ENCODE measurements at places on chromosomes 3 and 15.

- no peak for DNase-seq
These were observed 20.3 kb upstream of the AADAC start for GRCh38 chr3:151793636-151794035.

- DNase-seq: no peak
These were observed 552 bp upstream of the XYLB start for GRCh38 chr3:38345879-38346586.

DNA sequence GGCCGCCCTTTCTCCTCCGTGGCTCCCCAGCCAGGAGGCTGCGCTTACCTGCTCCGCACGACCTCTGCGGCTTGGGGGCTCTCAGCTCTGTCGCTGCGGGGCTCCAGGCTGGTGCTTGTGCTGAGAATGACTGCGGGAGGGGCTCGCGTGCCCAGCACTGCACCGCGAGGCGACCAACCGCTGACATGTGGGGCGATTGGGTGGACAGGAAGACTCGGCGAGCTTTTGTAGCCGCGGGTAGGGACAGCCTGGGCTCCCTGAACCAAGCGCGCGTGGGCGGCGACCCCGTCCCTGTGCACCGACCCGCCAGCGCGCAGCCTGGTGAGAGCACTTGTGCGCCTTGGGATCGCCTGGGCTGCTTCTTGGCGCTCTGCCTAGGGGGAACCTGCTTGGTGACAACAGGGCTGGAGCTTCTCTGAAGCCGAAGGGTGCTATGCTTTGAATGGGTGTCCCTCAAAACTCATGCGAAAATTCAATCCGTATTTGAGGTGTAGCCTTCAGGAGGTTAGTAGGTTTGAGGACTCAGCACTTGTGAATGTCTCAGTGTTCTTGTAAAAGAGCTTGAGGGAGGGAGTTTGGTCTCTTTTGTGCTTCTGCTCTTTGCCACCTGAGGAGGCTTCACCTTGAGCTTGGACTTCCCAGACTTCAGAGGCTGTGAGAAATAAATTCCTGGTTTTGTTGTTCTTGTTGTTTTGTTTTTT lies 50.4 kb downstream of the IL12A start:
- no peak for DNase-seq

DNA sequence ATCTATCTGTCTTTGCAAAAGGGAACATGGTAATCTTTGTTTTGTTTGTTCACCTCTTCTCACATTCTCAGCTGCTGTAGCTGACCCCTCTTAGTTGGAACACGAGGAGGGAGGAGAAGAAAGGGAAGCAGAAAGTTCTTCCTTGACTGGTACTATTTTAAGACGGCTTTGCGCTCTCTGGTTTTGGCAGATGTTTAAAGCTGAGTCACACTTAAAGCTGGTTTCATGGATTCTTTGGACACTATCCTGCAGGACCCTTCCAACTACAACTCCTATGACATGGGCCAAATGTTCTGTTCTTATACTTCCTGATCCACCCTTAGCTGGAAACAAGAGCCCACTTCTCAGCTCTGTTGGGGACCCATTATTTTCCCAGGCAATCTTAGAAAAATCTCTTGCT lies 40.6 kb upstream of the FXR1 start:
- DNase-seq: no peak

DNA sequence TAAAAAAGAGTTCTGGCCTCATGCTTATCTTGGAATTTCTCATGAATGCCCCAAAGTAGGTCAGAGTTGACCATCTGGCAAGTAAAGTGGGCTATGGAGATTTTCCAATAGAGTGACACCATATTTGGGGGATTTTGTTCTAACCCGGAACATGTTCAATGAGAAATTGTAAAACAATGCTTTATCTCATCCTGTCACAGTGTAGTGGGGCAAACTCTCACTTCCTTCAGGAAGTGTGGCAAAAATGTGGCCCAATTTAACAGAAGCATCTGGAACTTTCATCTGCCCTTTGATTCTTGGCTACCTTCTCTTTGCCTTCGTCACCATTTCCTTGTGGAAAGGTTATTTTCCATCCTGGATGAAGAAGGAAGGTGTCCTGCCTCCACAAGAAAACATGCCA lies 70.8 kb downstream of the ADAMTS9 start:
- no peak for DNase-seq

- DNase-seq: no peak
These were observed 397.6 kb upstream of the RGMA start for GRCh38 chr15:93486407-93487117.

DNA sequence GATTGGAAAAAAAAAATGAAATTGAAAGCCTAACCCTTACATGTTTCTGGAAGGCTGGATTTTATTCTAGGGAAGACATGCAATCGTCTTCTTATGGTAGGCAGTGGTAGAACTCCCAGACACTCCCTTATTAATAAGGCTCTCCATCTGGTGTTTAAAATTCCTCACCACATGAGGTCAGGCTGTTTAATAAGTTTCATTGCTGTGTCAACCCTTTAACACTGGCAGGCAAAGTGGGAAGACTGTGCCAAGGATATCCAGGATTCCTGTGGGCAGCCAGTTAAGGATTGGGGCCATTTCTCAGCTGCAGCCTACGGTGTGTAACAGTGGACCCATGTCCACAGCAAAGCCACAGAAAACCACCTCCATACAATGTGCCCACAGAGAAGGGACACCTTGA lies 225.5 kb upstream of the CHRM5 start:
- no peak for DNase-seq

DNA sequence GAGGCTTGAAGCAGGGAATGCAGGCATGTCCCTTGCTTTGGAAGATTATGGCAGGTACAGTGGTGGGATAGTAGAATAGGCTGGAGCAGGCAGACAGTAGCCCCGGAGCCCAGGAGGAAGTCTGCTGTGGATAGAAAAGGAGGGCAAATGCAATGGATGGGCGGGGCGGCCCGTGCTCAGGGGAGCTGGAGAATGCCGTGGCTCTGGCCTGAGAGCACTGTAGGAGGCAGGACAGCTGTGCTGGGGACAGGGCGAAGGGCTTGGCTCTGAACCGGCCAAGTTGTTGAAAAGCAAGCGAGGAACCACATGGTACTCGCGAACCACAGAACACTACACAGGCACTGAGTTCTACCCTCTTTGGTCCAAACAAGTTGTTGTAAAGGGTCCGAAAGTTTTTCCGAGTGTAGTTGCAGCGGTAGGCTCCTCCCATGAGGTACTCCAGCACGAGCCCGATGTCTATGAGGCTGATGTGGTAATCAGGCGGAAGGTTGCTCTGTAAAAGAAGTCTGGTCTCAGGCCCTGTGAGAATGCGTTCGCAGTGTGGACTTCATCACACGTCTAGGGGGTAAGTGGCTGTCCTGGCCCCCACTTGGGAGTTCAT lies 54.7 kb downstream of the TRPM1 start:
- DNase-seq: no peak

- DNase-seq: no peak
These were observed 651 bp downstream of the MTMR14 start for GRCh38 chr3:9649791-9650521.

DNA sequence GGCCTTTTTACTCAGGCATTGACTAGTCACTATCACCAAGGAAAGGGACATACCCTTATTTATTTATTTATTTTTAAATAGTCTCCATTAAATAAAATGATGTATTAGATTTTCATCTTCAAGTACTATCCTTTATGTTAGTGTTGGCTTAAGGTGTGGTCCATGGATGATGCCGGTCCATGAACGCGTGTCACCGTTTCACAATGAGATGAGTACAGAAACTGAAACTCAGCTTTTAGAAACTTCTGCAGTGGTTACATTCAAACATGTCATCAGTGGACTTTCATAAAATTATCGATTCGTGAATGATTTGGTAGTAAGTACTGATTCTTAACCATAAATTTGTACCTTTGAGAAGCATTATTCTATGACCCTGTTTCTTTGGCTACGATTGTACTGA lies 166.6 kb downstream of the SATB1 start:
- no peak for DNase-seq

DNA sequence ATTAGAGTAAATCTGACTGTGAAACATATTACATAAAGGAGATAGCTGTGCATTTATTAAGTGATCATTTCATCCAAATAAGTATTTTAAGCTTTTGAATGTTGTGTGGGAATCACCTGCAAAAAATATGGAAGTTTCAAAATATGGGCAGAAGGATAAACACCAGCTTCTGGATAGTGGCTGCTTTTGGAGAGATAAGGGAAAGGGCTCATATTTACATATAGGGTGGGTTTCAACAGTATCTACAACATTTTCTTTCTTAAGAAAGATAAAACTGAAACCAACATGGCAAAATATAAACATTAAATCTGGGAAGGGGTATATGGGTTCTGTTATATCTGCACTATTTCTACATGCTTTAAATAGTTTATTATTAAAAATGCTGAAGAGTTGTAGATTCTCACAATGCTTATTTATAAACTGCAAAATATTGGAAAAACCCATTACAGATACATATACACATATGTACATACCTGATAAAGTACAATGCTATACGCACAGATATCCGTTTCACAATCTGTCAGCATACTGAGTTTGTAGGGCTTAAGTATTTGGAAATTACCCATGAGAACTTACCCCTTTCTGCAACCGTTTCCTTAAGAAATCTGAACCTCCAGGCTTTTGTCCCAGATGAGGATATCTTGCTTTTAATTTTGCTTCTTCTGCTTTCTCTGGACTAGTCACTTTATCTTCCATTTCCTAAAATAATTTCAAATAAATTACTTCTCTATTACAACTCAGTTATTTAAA lies 12.1 kb downstream of the ARPP19 start:
- no peak for DNase-seq

DNA sequence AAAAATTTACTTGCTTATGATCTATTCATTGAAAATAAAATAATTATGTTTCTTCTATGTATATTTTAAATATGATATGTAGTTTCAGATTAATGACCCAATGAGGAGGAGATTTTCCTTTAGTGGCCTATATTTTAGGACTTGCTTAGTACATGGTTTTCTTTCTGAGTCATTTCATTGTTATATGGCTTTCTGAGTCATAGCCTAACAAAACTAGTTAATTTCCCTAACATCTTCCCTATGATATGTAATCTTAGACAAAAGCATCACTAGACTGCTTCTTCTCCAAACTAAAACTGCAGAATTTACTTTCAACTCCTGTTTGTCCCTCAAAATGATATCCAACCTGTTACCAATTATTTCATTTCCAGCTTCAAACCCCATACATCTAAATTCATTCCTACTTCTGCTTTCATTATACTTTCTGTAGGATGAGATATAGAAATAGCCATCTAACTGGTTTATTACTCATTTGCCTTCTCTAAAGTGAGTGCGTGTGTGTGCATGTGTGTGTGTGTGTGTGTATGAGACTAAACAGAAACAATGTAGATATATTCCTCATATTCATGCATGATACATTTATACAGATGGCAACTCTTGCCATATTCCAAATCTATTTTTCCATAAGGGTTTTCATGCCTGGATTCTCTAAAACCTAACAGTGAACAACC lies 915.0 kb upstream of the GBE1 start:
- no peak for DNase-seq

DNA sequence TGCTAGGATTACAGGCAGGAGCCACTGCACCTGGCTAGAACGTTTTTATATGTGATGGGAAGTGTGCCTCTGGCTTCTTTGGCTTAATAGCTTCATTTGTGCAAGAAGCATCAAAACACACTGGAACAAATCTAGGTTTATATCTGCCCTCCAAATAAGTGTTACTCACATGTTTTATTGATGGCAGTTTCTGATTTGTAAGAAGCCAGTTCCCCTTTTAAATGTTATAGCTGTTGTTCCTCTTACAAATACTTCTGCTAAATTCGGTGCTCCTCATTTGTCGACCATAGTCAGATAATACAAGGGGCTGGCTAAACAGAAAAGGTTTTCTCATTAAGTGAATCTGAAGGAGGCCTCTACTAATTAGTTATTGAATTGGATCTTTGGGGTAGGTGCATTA lies 307.1 kb upstream of the SEMA6D start:
- no peak for DNase-seq

GRCh38 chr3:14430706-14431451 lies 28.5 kb downstream of the SLC6A6 start:
- DNase-seq: no peak

- DNase-seq: no peak
These were observed 28.8 kb downstream of the MECOM start for GRCh38 chr3:169634618-169635236.

DNA sequence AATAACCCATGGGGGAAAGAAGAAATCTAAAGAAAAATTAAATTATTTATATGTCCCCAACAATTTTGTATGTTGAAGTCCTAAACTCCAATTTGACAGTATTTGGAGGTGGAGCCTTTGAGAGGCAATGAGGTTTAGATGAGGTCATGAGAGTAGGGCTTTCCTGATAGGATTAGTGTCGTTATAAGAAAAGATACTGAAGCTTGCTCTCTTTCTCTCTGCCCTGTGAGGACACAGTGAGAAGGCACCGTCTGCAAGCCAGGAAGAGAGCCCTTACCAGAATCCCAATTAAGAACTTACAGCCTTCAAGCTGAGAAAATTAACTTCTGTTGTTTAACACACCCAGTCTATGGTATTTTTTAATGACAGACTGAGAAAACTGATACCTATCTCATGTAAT lies 16.1 kb upstream of the OR5AC2 start:
- no peak for DNase-seq

DNA sequence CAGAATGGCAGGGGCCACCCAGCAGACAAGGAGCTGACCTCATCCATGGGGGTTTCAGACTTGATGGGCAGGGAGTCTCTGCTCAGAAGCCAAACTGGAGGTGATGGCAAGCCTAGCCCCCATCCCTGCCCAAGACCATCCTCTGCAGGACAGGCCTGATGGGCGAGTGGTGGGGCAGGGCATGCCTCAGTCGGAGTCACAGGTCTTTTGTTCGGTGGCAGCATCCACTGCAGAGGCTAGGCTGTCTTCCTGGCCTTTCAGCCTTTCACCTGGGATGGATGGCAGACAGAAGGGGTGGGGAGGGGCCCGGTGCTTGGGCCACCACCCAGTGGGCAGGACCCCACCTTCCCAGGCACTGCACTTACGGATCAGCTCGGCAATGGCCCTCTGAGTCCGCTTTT lies 44.4 kb downstream of the PTH1R start:
- DNase-seq: no peak

DNA sequence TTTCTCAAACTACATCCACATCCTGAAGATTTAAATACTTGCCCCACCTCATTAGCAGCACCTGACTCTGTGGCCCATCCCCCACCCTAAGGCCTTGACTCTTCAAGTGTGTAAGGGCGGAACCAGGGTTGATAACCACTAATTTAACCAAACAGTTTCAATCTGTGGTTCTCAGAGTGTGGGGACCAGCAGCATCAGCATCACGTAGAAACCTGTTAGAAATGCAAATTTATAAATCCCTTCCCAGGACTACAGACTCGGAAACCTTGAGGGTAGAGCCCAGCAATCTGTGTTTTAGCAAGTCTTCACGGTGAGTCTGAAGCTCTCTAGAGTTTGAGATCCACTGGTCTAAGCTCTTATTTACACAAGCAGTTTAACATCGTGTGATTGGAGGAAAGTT lies 12.4 kb downstream of the GNB4 start:
- no peak for DNase-seq

- DNase-seq: no peak
These were observed 144.6 kb downstream of the ALDH1A2 start for GRCh38 chr15:57920911-57921310.
